Kidney (tissue), 22 donors: ENCODE measurements at places on chromosomes 12 and 14. TPM values are rescaled to one million over a fixed set of nuclear protein-coding genes. Genes with fewer than 3 reads are reported as not detected.
A peak's percentile ranks its signal among the peaks of the same experiment; 100 is the strongest.

GRCh38 chr12:127903146-127903545, 363.8 kb upstream of the TMEM132C start:
- DNase-seq = no peak

Gene GRIN2B
- total RNA-seq = 0.63 TPM

Gene IKZF4
- total RNA-seq = 9.4 TPM

GRCh38 chr14:73591690-73592449, at the start of gene ACOT4:
Gene ACOT4 (plus strand): TSS chr14:73591873. CDS start chr14:73591960, 87 bp downstream.
- peak; percentile 68 for DNase-seq

DNA sequence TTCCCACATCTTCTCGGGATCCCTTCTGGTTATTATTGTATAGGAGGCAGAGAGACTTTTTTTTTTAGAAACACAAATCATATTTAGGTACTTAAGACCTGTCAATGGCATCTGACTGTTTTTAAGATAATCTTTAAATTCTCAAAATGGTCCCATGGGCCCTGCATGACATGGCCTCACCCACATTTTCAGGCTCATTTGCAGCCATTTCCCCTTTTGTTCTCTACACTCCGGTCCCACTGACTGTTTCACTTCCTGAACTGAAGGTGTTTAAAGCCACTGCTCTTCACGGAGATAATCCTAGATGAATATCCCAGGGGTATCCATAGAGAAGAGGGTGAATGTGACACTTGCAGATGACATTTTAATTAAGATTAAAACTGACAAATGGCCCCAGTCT, 12.3 kb upstream of the C12orf71 start:
- no peak for DNase-seq

Gene MORN3
- total RNA-seq = 1.9 TPM

Gene GNS
- 215 TPM for total RNA-seq

Gene CCND2
- total RNA-seq = 94.4 TPM

DNA sequence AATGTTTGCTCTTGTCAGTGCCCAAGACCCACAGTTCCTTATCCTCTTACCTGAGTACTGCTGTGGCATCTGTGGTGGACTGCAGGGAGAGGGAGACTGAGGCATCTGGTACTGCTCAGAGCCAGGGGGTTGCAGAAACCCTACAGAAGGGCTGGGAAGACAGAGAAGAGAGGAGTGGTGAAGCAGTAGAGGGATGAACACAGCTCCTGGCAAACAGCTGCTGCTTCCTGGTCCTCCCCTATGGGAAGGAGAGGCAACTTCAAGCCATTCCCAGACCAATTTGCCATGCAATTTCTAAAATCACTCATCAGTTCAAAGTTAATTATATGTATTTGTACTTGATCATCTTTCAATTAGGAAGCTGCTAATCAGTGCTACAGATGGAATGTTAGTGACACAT, 15.7 kb upstream of the STAC3 start:
- DNase-seq = no peak

GRCh38 chr12:52085682-52086180, 6.2 kb downstream of the SMIM41 start:
- DNase-seq = no peak

Gene VAMP1
- total RNA-seq = 13.2 TPM

Gene RNASE4
- total RNA-seq = 22.8 TPM

Gene SLC5A8
- total RNA-seq = 1.6 TPM

DNA sequence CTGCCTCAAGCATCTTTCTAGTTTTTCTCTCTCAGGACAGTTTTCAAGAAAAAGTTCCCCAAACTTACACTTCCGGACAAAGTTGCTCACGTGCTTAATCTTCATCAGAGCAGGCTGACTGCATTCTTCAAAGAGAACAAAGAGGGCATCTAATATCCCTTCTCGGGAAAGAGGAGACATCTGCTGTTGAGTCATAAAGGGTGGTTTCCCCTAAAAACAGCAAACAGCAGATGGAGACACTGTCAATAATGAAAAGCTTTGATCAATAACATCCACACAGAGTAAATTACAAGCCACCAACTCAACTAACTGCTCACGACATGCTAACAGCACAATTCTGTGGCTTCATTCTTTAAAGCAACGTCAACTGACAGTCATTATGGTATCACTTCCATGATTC, 8.1 kb downstream of the CIT start:
- DNase-seq = no peak

- DNase-seq = no peak
These were observed 17.9 kb downstream of the CPM start for GRCh38 chr12:68915055-68915454.

DNA sequence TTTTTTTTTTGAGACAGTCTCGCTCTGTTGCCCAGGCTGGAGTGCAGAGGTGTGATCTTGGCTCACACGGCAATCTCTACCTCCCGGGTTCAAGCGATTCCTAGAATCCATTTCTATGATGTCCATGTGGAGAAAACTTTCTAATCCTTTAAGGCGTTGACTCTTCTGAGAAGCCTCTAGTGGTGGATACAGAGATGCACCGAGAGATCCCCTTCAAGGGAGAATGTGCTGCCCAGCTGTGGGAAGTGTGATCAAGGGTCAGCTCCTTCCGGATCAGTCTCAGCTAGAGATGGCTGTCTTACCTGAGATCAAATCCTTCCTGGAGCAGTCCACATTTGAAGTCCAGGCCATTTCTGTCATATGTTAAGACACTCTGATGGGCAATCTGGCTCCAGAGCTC, 92.7 kb upstream of the HECTD1 start:
- no peak for DNase-seq

GRCh38 chr12:57127101-57127725, 1.1 kb upstream of the LRP1 start:
- DNase-seq = peak; percentile 87

DNA sequence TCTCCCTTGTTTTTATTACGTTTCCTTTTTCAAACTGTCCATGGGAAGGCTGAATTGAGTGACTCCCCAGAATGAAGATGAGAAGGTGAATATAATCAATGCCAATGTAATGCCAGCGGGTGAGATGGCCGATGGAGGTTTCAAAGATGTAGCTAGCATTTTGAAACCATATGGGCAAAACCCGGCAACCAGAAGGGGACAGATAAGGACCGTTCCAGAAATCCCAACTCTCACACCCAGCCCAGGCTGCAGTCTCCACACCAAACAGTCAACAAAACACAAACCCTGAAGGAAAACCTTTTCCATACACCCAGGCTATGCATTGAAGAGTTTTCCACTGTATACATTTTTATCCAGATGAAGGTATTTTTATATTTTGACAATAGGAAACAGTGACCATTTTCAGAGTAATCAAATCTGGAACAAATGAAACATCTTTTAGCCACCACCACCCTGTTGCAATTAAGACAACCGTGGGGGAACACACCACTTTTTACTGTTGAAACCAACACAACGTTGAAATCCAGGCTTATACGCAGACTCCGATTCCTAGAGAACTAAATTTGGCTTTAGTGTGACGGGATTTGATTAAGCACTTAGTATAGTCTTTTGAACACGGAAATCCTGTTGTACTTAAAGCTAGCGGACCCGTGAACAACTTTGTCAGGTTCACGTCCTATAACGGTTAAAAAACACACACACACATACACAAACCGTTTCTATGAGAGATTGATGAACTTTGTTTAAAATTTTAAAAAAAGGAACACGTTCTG, 19.0 kb downstream of the PHETA1 start:
- DNase-seq = no peak

Gene SLC25A47
- total RNA-seq = not detected

DNA sequence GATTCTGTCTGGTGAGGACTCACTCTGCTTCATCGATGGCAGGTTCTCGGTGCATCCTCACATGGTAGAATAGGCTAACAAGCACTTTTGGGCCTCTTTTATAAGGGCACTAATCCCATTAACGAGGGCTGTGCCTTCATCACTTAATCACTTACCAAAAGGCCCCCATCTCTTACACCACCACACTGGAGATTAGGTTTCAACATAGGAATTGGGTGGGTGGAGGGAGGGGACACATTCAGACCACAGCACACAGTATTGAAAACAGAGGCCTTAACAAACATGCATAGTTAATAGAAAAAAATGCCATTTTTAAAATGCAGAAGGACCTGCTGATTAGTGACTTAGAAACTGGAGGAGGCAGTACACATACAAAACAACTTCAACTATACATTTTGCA, 61.6 kb downstream of the SPPL3 start:
- DNase-seq = no peak

GRCh38 chr14:55120571-55121495, 8.2 kb upstream of the LGALS3 start:
- no peak for DNase-seq

- no peak for DNase-seq
These were observed 24.1 kb downstream of the PLEKHG7 start for GRCh38 chr12:92726850-92727249.

DNA sequence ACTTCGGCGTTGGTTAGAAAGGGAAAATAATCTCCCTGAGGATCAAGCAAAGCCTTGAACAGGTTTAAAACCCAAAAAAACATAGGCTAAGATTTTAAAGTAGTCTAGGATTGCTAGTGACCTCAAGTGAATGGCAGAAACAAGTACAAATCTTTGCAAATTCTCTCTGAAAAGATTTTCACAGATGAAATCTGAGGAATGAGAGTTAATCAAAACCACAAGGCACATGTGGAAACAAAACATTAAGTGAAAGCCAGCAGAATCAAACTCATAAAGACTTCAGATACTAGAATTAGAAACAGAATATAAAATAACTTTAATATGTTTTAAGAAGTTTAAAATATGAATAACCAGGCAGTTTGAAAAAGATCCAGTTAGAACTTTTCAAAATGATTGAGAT, 52.2 kb upstream of the CFL2 start:
- no peak for DNase-seq

DNA sequence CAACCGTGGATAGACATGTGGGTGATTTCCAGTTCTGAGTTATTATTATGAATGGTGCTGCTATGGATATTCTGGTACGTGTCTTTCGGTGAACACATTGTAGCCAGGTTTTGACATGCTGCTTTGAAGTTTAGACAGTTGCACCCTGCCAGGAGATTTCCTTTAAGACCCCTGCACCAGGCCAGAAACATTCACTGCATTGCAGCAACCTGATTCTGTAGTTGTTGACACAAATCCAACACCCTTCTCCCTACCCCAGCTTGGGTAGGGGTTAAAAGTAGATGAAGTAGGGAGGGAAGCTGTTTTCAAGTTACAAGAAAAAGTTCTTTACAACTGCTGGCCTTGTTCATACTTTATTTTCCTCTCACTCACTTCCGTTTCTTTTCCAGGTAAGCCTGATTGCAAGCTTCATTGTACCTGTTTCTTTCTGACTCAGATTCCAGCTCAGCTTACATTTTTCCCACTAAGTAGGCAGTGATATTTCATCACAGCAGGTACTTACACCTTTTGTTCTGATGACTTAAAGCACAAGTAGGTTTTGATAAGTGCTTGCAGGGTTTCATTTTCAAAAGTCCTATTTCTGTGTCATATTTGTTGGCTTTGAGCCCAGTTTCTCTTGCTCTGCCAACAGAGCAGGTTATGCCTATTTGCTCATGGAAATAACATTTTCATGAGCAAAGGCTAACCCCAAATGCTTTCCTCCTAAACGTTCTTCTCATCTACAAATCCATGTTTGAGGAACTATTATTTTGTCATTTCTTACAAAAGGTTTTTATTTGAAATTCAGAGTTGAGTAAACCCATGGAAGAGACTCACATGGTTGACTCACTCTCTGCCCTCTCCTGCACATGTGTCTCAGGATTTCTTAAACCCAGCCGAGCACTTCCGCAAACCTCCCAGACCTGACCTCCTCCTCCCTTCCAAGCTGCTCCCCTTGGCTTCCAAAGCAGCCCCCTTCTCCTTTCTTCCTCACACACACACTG, 12.1 kb upstream of the LTA4H start:
- DNase-seq = no peak

DNA sequence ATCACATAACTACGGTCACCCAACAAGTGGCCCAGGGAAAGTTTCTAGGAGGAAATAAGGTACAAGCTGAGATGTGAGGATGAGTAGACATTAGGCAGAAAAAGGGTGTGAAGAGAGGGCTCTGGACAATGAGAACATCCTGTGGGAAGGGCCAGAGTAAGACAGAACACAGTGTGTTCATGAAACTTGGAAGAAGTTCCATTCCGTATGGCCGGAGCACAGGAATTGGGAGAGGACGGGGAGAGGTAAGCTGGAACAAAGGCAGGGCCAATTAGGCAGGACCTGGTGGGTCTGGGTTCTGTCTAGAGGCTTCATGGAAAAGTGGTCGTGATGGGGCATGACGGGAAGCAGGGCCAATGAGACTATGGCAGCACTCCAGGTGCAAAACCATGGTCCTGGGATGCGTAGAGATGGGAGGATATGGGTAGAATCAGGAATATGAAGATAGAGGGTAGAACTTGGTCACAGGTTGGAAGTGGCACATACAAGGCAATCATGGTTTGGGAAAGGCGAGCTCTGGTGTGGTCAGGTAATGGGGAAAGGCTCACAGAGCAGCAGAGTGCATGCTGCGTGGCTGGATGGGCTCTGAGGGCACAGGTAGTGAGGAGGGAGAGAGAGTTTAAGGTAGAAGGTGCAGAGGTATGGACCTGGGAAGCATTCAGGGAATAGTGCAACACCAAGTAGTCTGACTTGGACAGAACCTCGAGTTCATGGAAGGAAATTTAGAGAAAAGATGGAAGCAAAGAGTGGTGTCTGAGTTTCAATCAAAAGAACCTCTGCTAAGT, 93.0 kb downstream of the RFX4 start:
- no peak for DNase-seq

GRCh38 chr12:89356069-89356665, 3.9 kb upstream of the DUSP6 start:
- no peak for DNase-seq

Gene GLS2
- 2.5 TPM for total RNA-seq

- DNase-seq = no peak
These were observed 96.2 kb downstream of the MON2 start for GRCh38 chr12:62562846-62563245.

Gene GPX2
- 8.4 TPM for total RNA-seq
